ENCODE measurements at places on chromosomes 3 and 15. TPM values are rescaled to one million over a fixed set of nuclear protein-coding genes. Genes with fewer than 3 reads are reported as not detected.

GRCh38 chr3:184031187-184031792 is at the start of gene HTR3D:
HTR3D (plus strand) TSS chr3:184031742; CDS start chr3:184031742, 0 bp downstream.
- no peak within 1 kb of the TSS for H3K4me3 ChIP-seq
- DNase-seq: no peak
- H3K27me3 ChIP-seq: no peaks in the 10 kb centered on the region

- H3K27ac ChIP-seq: no peak overlapping the region
- H3K4me1 ChIP-seq: no peaks in the 10 kb centered on the region
- H3K4me3 ChIP-seq: no peak overlapping the region
- no peak for DNase-seq
- H3K27me3 ChIP-seq: no peaks in the 10 kb centered on the region
Measured at GRCh38 chr3:61736506-61736905, 175.1 kb downstream of the PTPRG start.

- H3K27ac ChIP-seq: no peak overlapping the region
- H3K36me3 ChIP-seq: no peaks in the 10 kb centered on the region
- 0 out of 2 replicates have a peak, but pooled peaks cover 7% of the 10 kb centered on the region for H3K27me3 ChIP-seq
- DNase-seq: peak; percentile 79
- peaks cover 7% of the 10 kb centered on the region for H3K4me1 ChIP-seq
Measured at GRCh38 chr15:79432345-79433275, 474 bp downstream of the MINAR1 start.

- no peaks in the 10 kb centered on the region for H3K36me3 ChIP-seq
- peak overlapping the region; percentile 17 for H3K27ac ChIP-seq
- no peaks in the 10 kb centered on the region for H3K4me1 ChIP-seq
- H3K27me3 ChIP-seq: no peaks in the 10 kb centered on the region
- H3K4me3 ChIP-seq: no peak overlapping the region
Measured at GRCh38 chr3:140052771-140053702, 118.1 kb downstream of the CLSTN2 start.

GRCh38 chr3:161221806-161222600 is 892 bp downstream of the NMD3 start:
- peak overlapping the region; percentile 99 for H3K4me3 ChIP-seq
- H3K27ac ChIP-seq: 0 out of 2 replicates have a peak overlapping the region, but pooled peaks have one; percentile 87
- peaks cover 11% of the 10 kb centered on the region for H3K4me1 ChIP-seq
- peak; percentile 37 for DNase-seq

GRCh38 chr15:85289677-85290365 is 90.6 kb upstream of the AKAP13 start:
- H3K4me1 ChIP-seq: peaks cover 3% of the 10 kb centered on the region
- H3K27ac ChIP-seq: no peak overlapping the region
- H3K36me3 ChIP-seq: no peaks in the 10 kb centered on the region

- peak overlapping the region; percentile 60 for H3K27ac ChIP-seq
- no peak overlapping the region for H3K4me3 ChIP-seq
- no peaks in the 10 kb centered on the region for H3K36me3 ChIP-seq
- no peaks in the 10 kb centered on the region for H3K4me1 ChIP-seq
- no peaks in the 10 kb centered on the region for H3K27me3 ChIP-seq
Measured at GRCh38 chr3:110576960-110577359, 494.7 kb upstream of the NECTIN3 start.

DNA sequence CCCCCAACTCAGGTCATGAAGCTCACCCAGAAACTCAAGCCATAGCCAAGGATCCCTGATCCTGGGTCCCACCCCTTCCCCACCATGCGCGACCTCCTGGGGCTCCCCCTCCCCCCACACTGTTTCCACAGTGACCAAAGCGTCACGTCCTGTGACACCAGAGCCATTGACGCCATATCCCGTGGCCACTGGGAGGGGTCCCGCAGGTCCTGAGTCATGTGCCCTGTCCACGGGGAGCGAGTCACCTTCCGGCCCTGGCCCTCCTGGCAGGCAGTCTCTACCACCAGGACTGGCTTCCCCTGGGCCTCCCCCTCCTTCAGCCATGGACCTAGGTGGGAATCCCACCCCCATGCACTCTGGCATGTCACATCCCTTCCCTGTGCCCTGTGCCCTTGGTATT is 15.6 kb downstream of the SEMA3F start:
- H3K4me1 ChIP-seq: peaks cover 19% of the 10 kb centered on the region
- H3K27me3 ChIP-seq: no peaks in the 10 kb centered on the region
- DNase-seq: no peak
- H3K4me3 ChIP-seq: no peak overlapping the region
- no peaks in the 10 kb centered on the region for H3K36me3 ChIP-seq

DNA sequence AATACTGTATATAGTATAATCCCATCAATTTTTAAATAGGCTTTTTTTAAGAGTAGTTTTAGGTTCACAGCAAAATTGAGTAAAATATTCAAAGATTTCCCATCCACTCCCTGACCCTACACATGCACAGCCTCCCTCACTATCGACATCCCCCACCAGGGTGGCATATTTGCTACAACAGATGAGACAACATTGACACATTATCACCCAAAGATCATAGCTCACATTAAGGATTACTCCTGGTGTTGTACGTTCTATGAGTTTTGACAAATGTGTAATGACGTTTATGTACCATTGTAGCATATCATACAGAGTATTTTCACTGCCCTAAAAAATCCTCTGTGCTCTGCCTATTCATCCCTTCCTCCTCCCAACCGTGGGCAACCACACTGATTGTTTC is 39.3 kb downstream of the LHFPL4 start:
- H3K4me1 ChIP-seq: no peaks in the 10 kb centered on the region
- H3K27me3 ChIP-seq: no peaks in the 10 kb centered on the region
- no peak overlapping the region for H3K27ac ChIP-seq
- H3K4me3 ChIP-seq: no peak overlapping the region
- no peak for DNase-seq
- no peaks in the 10 kb centered on the region for H3K36me3 ChIP-seq

- no peaks in the 10 kb centered on the region for H3K4me1 ChIP-seq
- no peaks in the 10 kb centered on the region for H3K36me3 ChIP-seq
- DNase-seq: no peak
- no peak overlapping the region for H3K27ac ChIP-seq
Measured at GRCh38 chr3:109392293-109392692, 54.9 kb upstream of the DPPA4 start.

Gene PCOLCE2
- 25.4 TPM for polyA plus RNA-seq

- H3K27ac ChIP-seq: no peak overlapping the region
- H3K27me3 ChIP-seq: no peaks in the 10 kb centered on the region
- no peak for DNase-seq
- no peaks in the 10 kb centered on the region for H3K36me3 ChIP-seq
- no peak overlapping the region for H3K4me3 ChIP-seq
- peaks cover 7% of the 10 kb centered on the region for H3K4me1 ChIP-seq
Measured at GRCh38 chr3:31392568-31392967, 140.2 kb upstream of the STT3B start.

GRCh38 chr3:48569400-48569799 is 5.8 kb upstream of the UCN2 start:
- no peak overlapping the region for H3K4me3 ChIP-seq
- no peak for DNase-seq
- H3K4me1 ChIP-seq: peaks cover 21% of the 10 kb centered on the region
- H3K27me3 ChIP-seq: no peaks in the 10 kb centered on the region

Gene OTOL1
- polyA plus RNA-seq: not detected

GRCh38 chr3:60774617-60775016 is 476.6 kb downstream of the FHIT start:
- no peaks in the 10 kb centered on the region for H3K36me3 ChIP-seq
- H3K4me3 ChIP-seq: no peak overlapping the region
- DNase-seq: no peak
- H3K27ac ChIP-seq: no peak overlapping the region

DNA sequence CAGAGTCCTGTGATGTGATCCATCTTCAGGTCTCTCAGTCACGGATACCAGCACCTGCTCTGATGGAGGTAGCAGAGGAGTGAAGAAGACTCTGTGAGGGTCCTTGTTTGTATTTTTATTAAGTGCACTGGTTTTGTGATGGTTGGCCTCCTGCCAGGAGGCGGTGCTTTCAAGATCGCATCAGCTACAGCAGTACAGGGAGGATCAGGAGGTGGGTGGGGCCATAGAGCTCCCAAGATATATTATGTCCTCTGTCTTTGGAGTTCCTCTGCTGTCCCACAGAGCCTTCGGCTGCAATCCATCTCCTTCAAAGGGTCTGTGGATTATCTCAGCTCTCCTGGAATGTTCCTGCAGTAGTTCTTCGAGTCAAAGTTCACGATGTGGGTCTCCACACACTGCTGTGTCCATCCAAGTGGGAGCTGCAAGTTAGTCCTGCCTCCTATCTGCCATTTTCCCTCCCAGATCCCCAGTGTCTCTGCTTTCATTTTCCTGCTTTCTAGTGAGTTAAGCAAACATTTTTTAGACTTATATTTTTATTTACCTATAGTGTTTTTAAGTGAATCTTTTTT is 54.7 kb downstream of the TM2D3 start:
- H3K4me3 ChIP-seq: no peak overlapping the region
- no peaks in the 10 kb centered on the region for H3K27me3 ChIP-seq
- H3K4me1 ChIP-seq: no peaks in the 10 kb centered on the region
- DNase-seq: no peak

GRCh38 chr3:193790086-193790990 is 197.3 kb downstream of the OPA1 start:
- no peak for DNase-seq
- H3K4me3 ChIP-seq: no peak overlapping the region
- H3K27ac ChIP-seq: no peak overlapping the region
- H3K4me1 ChIP-seq: peaks cover 27% of the 10 kb centered on the region
- no peaks in the 10 kb centered on the region for H3K27me3 ChIP-seq

DNA sequence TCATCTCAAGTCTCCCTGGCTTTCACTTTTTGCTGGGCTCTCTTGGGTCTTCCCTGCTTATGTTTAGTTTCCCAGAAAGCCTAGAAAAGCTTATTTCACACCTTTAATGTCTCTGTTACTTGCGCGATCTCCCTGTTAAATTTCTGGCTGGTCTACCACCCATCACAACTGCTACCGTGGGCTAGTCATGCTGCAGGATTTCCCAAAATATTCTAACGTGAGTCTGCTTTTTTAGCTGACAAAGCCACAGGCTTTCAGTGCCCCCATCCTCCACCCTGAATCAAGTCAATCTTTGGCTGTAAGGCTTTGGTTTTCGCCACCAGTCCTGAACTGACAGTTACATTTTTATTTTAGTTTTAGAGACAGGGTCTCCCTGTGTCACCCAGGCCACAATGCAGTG is 74.1 kb downstream of the SUMF1 start:
- DNase-seq: no peak
- H3K4me1 ChIP-seq: peaks cover 5% of the 10 kb centered on the region
- no peaks in the 10 kb centered on the region for H3K36me3 ChIP-seq
- H3K27me3 ChIP-seq: no peaks in the 10 kb centered on the region

GRCh38 chr15:38555686-38556334 is 8.8 kb downstream of the RASGRP1 start:
- H3K27me3 ChIP-seq: no peaks in the 10 kb centered on the region
- no peak overlapping the region for H3K27ac ChIP-seq
- H3K4me3 ChIP-seq: no peak overlapping the region
- H3K36me3 ChIP-seq: no peaks in the 10 kb centered on the region

Gene OSTN
- polyA plus RNA-seq: not detected

Gene RAB6B
- 8.5 TPM for polyA plus RNA-seq

Gene CPNE9
- 0.03 TPM for polyA plus RNA-seq

DNA sequence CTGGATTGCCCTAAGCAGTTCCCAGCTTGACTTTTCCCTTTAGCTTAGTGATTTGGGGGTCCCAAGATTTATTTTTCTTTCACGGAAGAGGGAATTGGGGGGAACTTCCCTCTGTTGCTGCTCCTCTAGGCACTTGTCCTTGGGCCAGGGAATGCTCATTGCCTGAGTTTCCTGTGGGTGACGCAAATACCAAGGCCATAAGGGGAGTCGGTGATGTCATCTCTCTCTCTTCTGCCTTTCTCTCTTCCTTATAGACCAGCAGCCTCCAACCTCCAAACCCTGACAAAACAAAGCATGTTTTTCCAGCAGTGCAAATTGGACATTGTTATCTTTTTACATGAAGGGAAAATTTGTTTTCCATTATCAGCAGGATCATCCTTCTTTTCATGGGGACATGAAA is 120.2 kb downstream of the ITPR1 start:
- no peak overlapping the region for H3K27ac ChIP-seq
- H3K4me1 ChIP-seq: no peaks in the 10 kb centered on the region
- DNase-seq: no peak

GRCh38 chr3:4751502-4752101 is 227.6 kb upstream of the BHLHE40 start:
- peaks cover 10% of the 10 kb centered on the region for H3K4me1 ChIP-seq
- no peaks in the 10 kb centered on the region for H3K36me3 ChIP-seq
- H3K27ac ChIP-seq: peak overlapping the region; percentile 76

GRCh38 chr3:128647307-128647706 is 3.3 kb downstream of the RPN1 start:
- H3K4me3 ChIP-seq: no peak overlapping the region
- no peaks in the 10 kb centered on the region for H3K4me1 ChIP-seq
- no peak for DNase-seq
- peaks cover 7% of the 10 kb centered on the region for H3K36me3 ChIP-seq

GRCh38 chr3:190116551-190117067 is 4.1 kb downstream of the P3H2 start:
- no peak for DNase-seq
- H3K27me3 ChIP-seq: peaks cover 7% of the 10 kb centered on the region
- H3K27ac ChIP-seq: no peak overlapping the region
- H3K4me1 ChIP-seq: no peaks in the 10 kb centered on the region

Gene KCNAB1
- polyA plus RNA-seq: 108 TPM

Gene FAM227B
- polyA plus RNA-seq: 5.8 TPM

DNA sequence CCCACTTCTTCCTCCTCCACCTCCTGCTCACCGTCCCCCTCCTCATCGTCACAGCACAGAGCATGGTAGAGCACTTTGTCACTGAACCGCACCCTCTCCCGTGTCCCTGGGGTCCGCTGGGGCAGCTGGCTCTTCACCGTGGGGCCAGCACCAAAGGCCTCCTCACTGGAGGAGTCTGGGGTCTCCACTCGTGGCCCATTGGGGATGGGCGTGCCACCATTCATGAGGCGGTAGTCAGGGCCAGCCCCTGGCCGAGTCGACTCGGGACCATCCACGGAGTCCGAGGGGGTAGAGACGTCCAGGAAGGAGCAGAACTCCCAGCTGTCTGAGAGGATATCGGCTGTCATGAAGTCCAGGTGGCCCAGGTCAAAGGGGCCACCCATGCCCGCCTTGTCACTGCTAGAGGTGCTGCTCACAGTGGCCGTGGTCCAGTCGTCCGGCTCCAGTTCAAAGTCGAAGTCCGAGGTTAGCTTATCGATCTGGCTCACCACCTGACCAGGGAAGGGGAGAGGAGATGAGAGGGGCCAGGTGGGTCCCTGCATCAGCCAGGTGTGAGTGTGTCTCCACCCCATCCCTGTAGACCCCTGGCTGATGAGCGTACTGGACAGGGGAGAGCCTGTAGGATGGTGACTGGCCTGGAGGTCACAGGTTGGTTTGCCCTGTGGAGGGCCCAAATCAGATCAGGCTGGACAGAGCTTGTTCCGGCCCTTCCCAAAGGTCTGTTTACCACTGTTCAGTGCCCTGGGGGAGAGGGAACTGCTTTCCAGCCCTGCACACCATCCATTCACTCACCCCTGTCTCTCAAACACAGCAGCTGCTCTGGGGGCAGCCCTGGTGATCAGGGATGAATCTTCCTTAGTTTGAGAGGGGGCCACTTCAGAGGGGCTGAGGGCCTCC is 12.8 kb downstream of the INSYN1 start:
- no peaks in the 10 kb centered on the region for H3K27me3 ChIP-seq
- H3K4me1 ChIP-seq: peaks cover 29% of the 10 kb centered on the region
- H3K36me3 ChIP-seq: no peaks in the 10 kb centered on the region
- DNase-seq: no peak
- no peak overlapping the region for H3K27ac ChIP-seq

Data from SK-N-SH (cell line).